ENCODE measurements at places on chromosomes 6 and 20.

- DNase-seq, result peak; percentile 62
These were observed 816 bp upstream of the MAN1A1 start for GRCh38 chr6:119350202-119350951.

DNA sequence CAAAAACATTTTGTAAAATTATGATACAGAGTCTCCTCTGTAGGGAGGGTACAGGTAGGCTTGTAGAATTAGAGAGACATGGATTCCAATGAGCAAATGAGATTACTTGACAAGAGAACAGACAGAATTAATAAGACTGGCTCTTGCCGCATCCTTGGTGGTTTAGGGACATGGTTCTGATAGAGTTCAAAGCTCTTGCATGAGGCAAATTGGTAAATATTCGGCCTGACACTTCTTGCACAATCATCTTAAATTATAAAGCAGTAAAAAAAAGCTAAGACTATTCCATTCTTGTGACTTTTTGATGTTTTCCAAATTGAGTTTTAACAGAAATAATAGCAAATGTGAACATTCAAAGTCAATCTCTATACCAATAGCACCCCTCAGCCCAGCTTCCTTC lies 14.9 kb upstream of the KLHL31 start:
- no peak for DNase-seq

- no peak for DNase-seq
These were observed 74.0 kb downstream of the UNC5CL start for GRCh38 chr6:40965046-40965445.

- no peak for DNase-seq
These were observed 100.1 kb upstream of the COL21A1 start for GRCh38 chr6:56347526-56347925.

DNA sequence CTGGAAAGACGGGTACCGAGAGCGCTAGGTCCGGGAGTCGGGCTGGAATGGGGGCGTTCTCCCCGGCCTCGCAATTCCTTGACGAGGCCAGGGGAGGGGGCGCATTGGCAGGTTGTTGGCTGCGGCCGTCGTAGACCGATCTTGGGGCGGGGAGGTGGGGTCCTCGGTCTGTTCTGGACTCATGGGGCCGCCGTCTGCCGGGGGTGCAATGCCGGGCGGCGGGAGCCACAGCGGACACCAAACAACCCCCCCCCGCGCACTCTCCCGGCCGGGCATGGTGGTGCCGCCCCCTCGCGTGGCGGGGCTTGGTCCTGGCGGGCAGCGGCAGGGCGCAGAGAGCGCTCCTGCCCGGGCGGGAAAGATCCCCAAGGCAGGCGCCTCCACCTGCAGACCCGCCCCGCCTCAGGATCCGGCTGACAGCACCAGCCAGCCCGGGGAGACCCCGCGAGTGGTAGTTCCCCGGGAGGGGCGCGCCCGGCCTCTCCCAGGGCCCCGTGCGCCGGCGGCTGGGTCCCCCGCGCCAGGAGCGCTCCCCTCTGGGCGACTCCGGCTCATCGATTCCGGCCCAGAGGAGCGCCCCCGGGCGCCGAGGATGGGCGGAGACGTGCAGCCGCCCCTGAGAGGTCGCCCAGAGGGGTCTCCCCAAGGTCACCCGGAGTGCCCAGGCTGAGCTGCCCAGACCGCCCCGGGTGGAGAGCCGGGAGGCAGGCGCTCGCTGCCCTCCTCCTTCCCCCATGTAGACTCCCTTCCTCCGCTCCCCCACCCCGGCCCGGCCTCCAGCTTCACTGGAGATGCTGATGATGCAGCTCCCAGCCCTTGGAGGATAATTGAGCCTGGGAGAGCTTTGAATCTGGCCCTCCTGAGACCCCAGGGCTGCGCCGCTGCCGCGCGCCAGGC lies 709 bp downstream of the PPP1R16B start:
- DNase-seq, result peak; percentile 44

- DNase-seq, result no peak
These were observed 287.1 kb upstream of the PRDM1 start for GRCh38 chr6:105799056-105799455.

DNA sequence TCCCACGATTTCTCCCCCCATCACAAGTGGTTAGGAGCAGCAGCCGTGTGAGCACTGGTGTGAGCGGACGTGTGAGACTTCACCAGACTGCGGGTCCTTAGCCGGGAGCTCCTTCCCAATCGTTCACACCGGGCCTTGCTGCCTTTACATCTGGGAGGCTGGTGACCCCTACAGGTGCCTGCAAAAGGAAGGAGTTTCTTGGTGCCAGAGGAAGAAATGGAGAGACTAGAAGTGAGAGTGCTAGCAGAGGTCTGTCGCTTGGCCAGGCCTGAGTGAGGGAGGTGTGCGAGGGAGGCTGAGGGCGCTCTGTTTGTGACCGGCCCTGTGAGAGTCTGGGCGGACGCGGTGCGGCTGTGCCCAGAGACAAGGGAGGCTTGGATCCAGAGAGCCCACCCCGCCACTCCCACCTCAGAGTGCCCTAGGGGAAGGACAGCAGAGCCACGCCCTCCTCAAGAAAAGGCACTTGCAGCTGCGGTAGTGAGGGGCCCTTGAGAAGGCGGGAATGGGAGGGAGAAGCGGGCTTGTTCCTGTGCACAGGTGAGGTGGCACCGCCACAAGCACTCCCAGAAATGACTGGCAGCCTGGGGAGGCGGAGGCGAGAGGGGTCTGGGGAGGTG lies 10.0 kb upstream of the ARMC2 start:
- DNase-seq, result peak; percentile 21

- peak; percentile 1 for DNase-seq
These were observed 120.5 kb downstream of the SOD2 start for GRCh38 chr6:159572439-159573110.

- DNase-seq, result no peak
These were observed 75.2 kb downstream of the YTHDF1 start for GRCh38 chr20:63140514-63141433.

DNA sequence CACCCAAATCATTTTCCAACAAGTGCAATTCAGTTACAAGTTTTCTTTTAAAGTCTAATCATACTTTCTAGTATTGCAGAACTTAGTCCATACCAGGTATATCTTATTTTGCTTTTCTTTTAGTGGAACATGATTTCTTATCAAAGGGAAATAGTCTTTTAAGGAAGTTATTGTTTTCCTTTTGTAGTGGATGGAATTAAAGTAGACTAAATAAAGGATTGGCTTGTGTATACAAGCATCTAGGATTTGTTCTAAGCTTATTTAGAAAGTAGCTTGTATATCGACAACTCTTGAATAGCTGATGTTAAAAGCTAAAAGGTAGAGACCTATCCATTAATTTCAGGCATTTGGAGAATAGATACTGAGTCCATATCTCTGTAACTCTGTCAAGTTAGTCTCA lies 14.8 kb downstream of the DCBLD1 start:
- DNase-seq, result no peak

DNA sequence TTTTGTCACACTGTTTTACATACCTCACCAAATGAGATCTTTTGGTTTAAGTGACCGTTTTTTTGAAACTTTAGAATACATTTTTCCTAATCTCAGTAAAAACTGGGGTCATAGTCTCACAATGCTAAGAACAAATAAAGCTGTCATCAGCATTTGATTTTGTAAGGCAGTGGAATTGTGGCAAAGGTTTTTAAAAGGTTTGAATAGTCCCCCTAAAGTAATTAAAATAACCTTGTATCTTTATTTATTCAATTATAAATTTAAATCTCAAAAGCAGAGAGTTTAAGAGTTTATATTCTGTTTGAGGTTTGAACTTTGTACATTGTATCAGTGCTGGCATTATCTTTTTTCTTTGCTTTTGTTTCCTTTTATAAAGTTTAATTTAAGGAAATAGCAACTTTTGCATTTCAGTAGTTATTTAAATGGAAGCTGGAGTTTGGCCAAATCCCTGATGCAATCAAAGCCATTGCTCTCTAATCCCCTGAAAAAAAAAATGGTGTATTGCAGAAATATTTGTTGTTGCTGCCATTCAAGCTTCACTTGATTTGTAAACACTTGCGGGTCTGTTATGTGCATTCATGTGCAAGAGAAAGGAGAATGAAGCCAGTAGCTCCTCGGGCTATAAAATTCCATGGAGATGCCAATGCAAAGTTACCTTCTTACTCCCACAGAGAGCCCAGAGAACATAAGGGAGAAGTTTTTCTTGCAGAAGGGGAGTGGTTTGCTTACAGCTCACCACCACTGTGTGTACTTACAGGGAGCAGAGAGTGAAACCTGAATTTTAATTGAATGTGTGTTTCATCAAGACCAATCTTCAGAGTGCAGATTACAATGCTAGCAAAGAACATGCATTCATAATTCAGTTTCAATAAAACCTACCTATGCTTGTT lies 391.8 kb downstream of the ARHGAP18 start:
- DNase-seq, result no peak

GRCh38 chr20:32523613-32524213 lies 61.4 kb downstream of the NOL4L start:
- no peak for DNase-seq

GRCh38 chr6:56595490-56596122 lies 47.1 kb downstream of the DST start:
- DNase-seq, result peak; percentile 57

GRCh38 chr6:89834884-89835792 lies 5.5 kb downstream of the CASP8AP2 start:
- no peak for DNase-seq

- DNase-seq, result no peak
These were observed 1.9 kb downstream of the AIG1 start for GRCh38 chr6:143062551-143062950.

DNA sequence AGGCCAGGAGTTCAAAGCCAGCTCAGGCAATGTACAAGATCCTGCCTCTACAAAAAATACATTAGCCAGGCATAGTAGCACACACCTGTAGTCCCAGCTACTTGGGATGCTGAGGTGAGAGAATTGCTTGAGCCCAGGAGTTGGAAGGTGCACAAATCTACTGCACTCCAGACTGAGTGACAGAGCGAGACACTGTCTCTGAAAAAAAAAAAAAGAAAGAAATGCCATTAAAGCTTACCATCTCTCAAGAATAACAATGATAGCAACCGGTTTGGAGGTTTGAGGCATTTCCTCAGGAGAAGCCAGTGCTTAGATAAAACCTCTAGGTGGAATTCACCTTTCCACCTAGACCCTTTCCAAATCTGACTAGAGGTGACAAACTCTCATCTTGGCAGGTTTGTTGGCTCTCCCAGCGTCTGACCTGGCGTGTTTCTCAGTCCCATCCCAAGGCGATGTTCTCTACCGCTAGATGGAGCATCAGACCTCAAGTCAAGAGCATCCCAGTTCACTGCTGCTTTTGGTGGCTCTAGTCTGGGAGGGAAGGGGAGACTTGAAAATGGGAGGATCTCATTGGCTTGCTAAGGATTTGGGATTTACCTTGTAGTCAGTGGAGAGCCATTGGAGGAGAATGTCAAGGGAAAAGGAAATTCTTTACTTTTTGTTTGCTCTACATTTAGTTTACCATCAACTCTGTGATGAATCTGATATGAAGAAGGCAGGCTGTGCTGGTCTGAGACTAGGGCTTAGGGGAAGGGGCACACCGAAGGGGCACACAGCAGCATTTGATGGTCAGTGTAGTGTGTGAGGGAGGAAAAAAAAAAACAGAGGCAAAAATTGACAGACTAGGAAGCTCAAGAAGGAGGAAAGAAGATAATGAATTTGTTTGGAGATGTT lies 67.9 kb downstream of the NCOA7 start:
- DNase-seq, result no peak

GRCh38 chr20:63496596-63497120 lies 2.2 kb downstream of the EEF1A2 start:
- DNase-seq, result no peak

- DNase-seq, result peak; percentile 32
These were observed 228.9 kb downstream of the HIVEP2 start for GRCh38 chr6:142716097-142716496.

GRCh38 chr6:167296902-167297301 lies 5.8 kb downstream of the UNC93A start:
- no peak for DNase-seq

DNA sequence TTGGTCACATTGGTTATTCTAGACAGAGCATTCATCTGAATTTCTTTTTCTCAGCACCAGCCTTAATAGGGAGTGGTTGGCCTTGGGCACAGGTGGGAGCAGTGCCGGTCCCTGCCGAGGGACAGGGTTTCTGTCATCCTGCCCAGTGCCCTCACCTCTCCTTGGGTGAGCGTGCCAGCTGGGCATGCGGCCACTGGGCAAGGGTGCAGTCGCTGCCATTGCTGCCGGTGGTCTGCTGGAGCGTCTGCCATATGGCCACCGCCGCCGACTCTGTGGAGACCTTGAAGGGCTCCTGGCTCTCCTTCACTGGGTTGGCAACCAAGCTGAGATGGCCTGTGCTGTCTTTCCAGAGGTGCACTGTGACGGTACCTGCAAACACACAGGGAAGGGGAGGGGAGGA lies 16.4 kb upstream of the UQCC2 start:
- no peak for DNase-seq

GRCh38 chr6:66796987-66797386 lies 1090.0 kb upstream of the EYS start:
- DNase-seq, result no peak

GRCh38 chr20:9203081-9203447 lies 134.2 kb downstream of the PLCB4 start:
- DNase-seq, result no peak

GRCh38 chr6:31763619-31763940 lies 1.1 kb downstream of the SAPCD1 start:
- DNase-seq, result no peak

DNA sequence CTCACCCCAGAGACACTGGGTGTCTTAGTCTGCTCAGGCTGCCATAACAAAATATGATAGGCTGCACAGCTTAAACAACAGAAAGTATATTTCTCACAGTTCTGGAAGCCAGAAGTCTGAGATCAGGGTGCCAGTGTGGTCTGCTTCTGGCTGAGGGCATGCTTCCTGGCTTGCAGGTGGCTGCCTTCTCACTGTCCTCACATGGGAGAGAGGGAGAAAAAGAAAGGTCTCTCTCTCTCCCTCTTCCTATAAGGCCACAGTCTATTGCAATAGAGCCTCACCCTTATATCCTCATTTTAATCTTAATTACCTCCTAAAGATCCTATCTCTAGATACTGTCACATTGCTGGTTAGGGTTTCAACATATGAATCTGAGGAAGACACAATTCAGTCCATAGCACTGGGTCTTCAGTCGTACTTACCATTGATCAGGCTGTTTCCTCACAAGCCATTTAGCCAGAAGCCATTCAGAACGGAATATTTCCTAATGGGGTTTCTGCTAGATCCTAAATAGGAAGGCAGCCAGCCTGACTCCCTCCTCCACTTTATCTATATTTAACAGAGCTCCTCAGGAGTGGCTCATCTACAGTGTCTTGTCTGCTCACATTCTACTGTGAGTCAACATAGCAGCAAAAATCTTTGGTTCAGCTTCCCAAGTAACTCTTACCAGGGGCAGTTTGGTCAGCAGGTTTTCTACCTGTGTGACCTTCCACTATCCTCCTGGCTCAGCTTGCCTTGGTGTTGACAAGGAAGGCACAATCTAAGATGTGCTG lies 42.2 kb downstream of the CD164 start:
- DNase-seq, result no peak

- DNase-seq, result no peak
These were observed 1.1 kb downstream of the VAPB start for GRCh38 chr20:58389968-58390658.

GRCh38 chr6:23087471-23087870 lies 518.1 kb downstream of the HDGFL1 start:
- DNase-seq, result no peak

DNA sequence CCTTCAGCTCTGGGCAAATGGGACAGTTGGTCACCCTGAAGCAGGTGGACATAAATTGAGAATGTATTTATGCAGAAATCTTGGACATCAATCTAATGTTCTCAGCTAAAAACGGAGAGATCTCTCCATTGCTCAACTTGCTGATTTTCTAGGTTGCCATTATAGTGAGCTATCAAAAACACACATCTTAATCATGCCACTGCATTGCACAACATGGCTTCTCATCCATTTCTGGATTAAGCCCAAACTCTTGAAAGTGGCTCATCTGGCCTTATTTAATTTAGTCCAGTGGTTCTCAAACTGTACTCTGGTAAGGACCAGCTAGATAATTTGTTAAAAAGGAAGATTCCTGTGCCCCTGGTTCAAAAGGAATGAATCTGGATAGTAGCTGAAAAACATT lies 324.9 kb upstream of the CITED2 start:
- no peak for DNase-seq
